HS-5 (cell line): ENCODE measurements at places on chromosomes 11 and 22.

- no peak for DNase-seq
Observed at GRCh38 chr11:35109827-35110226, 29.1 kb upstream of the CD44 start.

- DNase-seq, result no peak
Observed at GRCh38 chr11:134372536-134372935, 39.5 kb downstream of the B3GAT1 start.

DNA sequence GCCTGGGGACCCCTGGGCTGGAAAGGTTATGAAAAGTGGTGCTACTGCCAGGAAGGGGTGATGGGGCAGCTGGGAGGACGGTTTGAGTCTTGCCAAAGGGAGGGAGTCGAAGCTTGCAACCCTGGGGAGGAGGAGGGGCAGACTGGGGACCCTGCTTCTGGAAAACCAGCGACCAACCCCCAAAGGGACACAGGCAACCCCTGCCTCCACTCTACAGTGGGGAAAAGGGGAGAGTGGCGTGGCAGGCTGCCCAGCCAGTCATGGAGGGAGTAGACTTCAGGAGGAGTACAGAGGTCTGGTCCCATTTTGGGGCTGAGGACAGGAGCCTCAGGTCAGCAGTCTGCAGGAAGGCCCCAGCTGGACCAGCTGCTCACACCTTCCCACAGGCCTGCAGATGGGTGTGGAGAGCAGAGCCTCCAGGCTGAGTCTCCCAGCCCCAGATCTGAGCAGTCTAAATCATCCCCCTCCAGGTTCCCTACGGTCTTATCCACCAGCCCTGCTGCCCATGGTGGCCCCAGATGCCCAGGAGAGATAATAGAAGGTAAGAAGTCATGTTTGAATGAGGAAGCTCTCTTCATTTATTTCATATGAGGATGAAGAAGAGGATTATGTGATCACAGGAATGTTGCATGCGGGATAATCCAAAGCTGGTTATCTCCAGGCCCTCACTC, 3.3 kb downstream of the DDT start:
- no peak for DNase-seq

GRCh38 chr11:27444801-27445215, 27.8 kb downstream of the LGR4 start:
- no peak for DNase-seq

- DNase-seq, result no peak
Observed at GRCh38 chr11:70255477-70256116, 14.9 kb upstream of the PPFIA1 start.

GRCh38 chr22:40857309-40857855, 434 bp downstream of the XPNPEP3 start:
- no peak for DNase-seq

DNA sequence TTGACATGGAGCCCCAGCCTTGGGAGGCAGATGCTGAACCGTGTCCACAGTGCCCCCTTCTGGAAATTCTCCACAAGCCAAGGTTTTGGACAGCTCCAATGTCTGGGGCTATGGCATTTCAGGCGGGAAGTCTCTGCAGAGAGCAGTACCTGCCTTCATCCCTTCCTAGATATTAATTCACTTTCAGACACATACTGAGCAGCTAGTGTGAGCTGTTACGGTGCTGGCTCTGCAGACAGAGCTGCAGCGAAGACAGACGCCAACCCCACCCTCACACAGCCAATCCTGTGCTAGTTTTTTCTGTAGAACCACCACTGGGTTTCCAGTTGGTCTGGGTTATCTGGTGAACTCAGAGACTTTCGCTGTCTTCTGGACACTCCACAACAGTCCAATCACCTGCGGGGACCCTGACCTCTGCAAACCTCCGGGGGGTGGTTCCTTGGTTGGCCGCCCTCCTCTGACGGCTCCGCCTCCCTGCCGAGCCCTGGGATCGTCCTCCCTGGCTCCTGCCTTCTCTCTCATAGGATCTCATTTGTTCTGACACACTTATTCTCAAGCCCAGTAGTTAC, 9.1 kb downstream of the LMF2 start:
- no peak for DNase-seq

GRCh38 chr11:20112291-20113148, 47.8 kb downstream of the DBX1 start:
- DNase-seq, result peak; percentile 91

- DNase-seq, result peak; percentile 73
Observed at GRCh38 chr22:24270556-24271385, at the start of gene SPECC1L. SPECC1L (plus strand) TSS chr22:24270831; CDS start chr22:24302232, 31,401 bp downstream.

DNA sequence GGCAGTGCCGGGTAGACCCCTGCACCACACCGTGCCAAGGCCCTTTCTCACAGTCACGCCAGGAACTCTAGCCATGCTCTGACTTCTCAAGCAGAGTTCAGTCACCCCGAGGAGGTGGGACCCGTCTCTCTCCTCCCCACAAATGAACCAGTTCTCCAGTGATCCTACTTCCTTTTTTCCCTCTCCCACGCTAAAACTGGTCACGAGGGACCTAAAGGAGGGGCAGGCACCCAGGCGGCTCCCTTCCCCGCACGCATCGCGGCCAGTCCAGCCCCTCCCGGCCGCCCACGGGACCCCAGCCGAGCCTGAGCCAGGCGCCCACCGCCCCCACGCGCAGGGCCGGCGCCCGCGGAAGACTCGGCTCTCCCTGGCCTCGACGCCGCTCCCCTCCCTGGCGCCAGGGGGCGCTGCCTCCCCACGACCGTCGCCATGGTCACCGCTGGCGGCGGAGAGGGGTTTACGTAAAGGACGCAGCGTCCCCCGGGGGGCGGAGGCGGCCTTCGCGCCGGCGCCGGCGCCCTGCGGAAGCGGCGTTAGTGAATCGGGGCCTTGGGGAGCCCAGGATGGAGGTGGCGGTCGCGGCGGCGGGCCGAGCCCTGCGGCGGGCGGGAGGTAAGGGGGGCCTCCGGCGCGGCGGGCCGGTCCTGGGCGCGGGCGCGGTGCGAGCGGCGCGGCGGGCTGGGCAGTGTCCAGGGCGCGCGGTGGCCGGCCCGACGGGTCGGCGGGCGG, at the start of gene DAGLA:
Gene DAGLA, plus strand, starts transcription at position 499 of the 729 bp plus-strand sequence. CDS start 39,765 bp downstream, outside the sequence.
- no peak for DNase-seq

GRCh38 chr22:25566186-25566897, 1.9 kb downstream of the GRK3 start:
- DNase-seq, result no peak

GRCh38 chr11:72700146-72700545, 25.9 kb upstream of the PDE2A start:
- no peak for DNase-seq

DNA sequence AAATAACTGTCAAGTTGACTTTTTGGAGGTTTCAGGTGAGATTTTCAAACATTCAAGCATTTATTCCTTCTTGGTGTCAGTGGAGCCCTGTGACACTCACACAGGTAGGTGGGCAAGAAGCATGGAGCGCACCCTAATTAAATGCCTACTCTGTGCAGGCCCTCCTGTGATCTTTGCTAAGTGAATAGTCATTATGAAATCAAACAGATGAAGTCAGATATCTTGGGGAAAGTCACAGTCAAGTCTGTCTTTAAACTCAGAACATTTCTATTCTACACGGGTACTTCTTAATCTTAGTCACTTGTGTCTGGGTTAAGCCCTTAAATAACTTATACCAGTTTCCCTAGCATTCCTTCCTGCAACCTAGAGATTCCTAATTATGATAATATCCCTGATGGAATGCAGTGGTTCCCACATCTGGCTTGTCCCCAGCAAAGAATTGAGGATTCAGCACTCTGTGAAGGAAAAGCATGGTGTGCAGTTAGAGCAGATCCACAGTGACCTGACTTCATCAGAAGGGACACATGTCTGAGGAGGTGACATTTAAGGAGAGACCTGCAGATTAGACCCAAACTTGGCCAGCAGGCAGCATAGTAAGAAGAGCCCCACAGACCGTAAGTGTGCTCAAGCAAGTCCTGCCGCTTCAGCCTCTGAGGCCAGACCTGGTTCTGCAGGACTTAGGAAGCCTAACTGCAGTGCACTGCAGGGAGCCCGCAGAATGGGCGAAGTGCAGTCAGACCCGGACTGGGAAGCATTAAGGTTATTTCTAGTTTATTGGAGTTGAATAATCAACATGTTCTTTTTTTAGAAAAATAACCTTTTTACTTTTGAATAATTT, 85.3 kb upstream of the GAL start:
- no peak for DNase-seq

GRCh38 chr22:44795701-44796630, 43.6 kb downstream of the ARHGAP8 start:
- DNase-seq, result no peak

GRCh38 chr11:1876361-1877063, 15.2 kb downstream of the PRR33 start:
- DNase-seq, result no peak

DNA sequence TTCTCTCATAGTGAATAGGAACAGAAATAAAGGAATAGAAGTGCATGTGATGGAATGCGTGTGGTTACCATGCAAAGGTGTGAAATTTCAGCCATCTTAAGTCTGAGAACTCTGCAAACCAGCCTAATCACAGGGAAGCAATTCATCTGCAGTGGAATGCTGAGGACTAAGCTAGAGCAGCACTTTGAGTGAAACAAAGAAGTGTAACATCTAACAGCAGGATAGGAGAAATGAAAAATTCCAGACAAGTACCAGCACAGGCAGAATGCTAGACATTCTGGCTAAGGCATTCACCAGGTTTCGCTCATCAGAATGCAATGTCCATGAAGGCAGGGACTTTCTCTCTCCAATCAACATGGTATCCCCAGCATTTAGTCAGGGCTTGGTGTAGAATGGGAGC, 41.2 kb upstream of the SLC36A4 start:
- no peak for DNase-seq

- DNase-seq, result no peak
Observed at GRCh38 chr11:120786206-120786735, 237.6 kb upstream of the TBCEL start.

GRCh38 chr11:64809781-64810241, 540 bp downstream of the MEN1 start:
- no peak for DNase-seq

DNA sequence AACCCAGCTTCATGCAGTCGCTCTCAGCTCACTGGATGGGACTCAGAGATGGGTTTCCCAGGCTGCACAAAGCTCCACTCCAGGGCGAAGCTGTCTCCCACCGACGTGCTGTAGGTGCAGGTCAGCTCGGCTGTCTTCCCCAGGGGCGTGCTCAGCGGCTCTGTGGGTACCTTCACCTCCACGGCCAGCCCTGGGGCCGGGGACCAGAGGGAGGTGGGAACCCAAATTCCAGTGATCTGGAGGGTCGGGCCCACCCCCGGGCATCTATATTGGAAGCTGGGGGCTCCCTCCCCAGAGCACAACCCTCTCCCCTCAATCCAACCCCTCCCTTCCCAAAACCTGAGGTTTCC, 689 bp downstream of the VSIG2 start:
- no peak for DNase-seq

GRCh38 chr22:43945632-43946383, 9.4 kb upstream of the SAMM50 start:
- no peak for DNase-seq

- DNase-seq, result no peak
Observed at GRCh38 chr11:33778675-33779074, 4.4 kb upstream of the FBXO3 start.

GRCh38 chr11:12787847-12788246, 113.6 kb downstream of the TEAD1 start:
- peak; percentile 37 for DNase-seq

DNA sequence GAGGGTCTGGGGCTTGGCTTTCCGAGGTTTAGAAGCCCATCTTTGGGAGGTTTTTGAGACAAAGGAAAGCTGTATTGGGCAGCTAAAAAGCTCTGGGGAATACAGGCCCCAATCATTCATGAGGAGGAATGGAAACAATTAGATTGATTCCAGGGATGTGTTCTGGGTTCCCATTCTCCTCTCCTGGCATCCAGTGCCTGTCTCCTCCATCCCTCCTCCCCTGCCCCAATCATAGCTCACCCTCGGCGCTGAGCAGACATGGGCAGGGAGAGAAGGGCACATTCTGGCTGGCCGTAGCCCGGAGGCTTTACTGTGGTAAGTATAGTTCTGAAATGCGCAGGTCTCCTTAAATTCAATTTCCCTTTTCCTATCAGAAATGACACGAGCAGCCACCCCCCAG, 42.4 kb downstream of the ABTB2 start:
- DNase-seq, result no peak

- no peak for DNase-seq
Observed at GRCh38 chr11:122398851-122399250, 256.7 kb upstream of the UBASH3B start.

DNA sequence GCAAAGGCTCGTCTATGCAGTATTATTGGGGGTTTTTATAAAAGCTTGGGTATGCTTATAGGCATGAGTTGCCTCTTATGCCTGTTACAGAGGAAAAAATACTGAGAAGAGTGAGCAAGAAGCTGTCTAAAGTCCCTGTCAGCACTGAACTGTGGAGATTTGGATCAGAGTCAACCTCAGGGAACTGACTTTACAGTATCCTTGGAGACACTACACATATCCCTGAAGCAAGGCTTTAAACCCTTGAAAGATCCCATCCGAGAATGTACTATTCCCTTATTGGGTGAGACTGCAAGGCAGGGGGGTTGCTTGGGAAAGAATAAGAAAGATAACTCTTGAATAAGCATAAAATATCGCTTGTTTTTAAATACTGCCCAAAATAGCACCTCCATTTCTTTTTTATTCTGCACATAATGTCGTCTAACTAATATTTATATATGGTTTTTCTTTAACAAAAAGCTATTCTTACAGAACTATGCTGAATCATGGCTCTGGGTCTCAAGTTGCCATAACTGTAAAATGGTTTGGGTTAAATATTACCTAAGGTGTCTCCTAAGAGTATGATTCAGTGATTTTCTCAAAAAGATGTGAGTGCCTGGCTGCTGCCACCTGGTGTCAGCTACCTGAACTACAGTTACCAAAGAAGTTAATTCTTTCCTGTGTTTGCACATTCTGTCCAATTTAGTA, 1062.8 kb downstream of the DLG2 start:
- no peak for DNase-seq

- no peak for DNase-seq
Observed at GRCh38 chr22:20324139-20324516, 4.3 kb upstream of the DGCR6L start.

DNA sequence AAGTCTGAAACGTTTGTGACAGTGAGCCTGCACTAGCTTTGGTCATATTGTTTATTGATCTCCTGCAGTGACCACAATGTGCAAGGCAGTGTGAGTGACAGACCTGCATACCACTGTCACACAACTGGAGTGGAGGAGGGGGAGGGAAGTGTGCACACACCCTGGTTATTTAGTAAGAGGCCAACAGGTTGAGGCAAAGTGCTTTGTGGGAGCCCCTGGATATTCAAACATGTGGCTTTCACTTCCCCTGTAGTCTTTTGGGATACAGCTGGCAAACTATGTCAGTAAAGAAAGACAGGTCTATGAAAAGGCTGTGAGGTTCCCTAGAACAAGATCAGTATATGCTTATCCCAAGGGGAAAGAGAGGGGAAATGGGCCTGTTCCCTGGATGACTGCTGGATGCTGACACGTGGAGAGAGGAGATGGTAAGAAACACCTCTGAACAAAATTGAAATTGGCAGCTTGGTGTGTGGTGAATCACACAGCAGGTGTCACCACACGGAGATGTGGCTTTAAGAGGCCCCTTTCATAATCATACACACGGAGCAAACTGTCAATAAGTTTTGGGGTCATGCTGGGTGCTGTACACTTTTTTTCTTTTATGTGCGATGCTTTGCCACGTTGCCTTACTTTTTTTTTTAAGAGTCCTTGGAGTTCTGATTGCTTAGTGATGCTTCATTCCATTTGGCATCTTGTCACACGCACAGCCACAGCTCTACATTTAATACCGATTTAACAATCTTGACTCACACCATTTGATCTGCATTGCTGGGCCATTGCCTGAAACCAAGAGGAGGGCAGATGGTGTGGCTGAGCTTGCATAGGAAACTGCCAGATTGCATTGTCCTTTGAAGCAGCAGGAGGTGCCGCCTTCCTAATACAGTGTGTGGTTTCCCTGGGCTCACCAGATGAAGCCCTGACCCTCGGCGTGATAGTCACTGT, 11.3 kb downstream of the OSBP2 start:
- DNase-seq, result peak; percentile 90

GRCh38 chr11:127493330-127494022, 492.9 kb upstream of the KIRREL3 start:
- no peak for DNase-seq
